ENCODE measurements at places on chromosomes 12 and 14.

GRCh38 chr12:109387425-109388166 lies 39.9 kb downstream of the MYO1H start:
- DNase-seq = peak; percentile 34

- DNase-seq = no peak
These were observed 24.2 kb downstream of the ZNF664 start for GRCh38 chr12:123997033-123997822.

GRCh38 chr14:90607141-90607540 lies 209.1 kb downstream of the TTC7B start:
- DNase-seq = no peak

DNA sequence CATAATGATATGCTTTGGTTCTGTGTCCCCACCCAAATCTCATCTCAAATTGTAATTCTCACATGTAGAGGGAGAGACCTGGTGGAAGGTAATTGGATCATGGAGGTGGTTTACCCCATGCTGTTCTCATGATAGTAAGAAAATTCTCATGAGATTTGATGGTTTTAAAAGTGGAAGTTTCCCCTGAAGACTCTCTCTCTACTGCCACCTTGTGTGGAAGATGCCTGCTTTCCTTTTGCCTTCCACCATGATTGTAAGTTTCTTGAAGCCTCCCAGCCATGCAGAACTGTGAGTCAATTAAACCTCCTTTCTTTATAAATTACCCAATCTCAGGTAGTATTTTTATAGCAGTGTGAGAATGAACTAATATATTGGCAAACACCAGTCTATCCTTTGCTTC lies 260.4 kb upstream of the PPFIA2 start:
- no peak for DNase-seq

- DNase-seq = no peak
These were observed 81.2 kb downstream of the MIPOL1 start for GRCh38 chr14:37278636-37279538.

GRCh38 chr12:1496162-1496900 lies 98.0 kb downstream of the FBXL14 start:
- DNase-seq = peak; percentile 6

DNA sequence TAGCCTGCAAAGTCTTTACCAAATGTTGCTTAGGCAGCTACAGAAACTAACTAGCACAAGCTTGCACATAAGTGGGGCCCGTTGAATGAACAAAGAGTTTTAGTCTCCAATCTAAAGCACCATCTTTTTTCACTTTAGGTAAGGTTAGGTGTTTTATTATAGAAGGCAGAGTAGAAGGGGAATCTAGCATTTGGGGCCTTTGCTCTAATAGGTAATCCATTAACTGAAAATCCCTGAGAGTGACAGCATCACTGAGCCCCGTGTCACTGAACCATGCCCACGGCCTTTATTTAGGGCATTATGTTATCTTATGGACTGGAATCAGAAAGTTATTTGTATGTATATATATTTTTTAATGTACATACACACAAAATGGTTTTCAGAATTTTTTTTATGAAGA lies 25.1 kb downstream of the CPNE8 start:
- DNase-seq = no peak

DNA sequence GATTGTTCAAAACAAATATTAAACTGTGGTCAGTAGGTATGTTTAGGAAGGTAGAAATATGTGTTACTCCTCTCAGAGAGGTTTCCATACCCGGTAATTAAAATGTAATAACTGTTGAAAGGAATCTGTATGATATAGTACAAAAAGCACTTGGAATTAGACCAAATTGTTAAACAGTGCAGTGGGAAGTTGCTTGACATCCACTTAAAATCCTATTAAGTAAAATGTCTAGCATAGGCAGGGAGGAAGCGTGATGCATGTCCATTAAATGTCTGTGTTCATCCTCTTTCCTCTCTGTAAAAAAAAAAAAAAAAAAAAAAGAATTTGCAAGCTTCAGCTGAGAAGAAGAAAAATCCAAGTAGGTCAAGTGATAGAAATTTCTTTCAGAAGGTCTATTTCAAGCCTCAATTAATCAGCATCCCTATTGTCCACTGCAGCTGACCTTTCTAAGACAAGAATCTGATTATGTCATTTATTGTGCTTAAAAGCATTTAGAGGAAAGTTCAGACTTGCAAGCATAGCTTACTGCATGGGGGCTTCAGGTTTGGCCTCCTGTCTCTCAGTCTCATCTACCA lies 265.6 kb upstream of the RGS6 start:
- peak; percentile 86 for DNase-seq

- peak; percentile 94 for DNase-seq
These were observed 51.5 kb downstream of the ST8SIA1 start for GRCh38 chr12:22283006-22283506.

GRCh38 chr12:22115711-22116110 lies 69.7 kb downstream of the CMAS start:
- DNase-seq = no peak

GRCh38 chr14:85852906-85853305 lies 323.0 kb downstream of the FLRT2 start:
- peak; percentile 19 for DNase-seq

DNA sequence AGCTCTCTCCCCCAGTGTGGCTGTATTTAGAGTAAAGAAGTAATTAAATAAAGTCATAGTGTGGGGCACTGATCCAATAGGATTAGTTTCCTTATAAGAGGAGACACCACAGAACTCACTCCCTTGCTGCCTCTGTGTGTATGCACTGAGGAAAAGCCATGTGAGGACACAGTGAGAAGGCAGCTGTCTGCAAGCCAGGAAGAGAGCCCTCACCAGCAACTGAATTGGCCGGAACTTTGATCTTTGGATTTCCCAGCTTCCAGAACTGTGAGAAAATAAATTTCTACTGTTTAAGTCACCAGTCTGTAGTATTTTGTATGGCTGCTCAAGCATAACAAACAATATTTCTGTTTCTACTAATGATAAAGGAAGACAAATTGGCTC lies 368.7 kb upstream of the PRICKLE1 start:
- peak; percentile 12 for DNase-seq

DNA sequence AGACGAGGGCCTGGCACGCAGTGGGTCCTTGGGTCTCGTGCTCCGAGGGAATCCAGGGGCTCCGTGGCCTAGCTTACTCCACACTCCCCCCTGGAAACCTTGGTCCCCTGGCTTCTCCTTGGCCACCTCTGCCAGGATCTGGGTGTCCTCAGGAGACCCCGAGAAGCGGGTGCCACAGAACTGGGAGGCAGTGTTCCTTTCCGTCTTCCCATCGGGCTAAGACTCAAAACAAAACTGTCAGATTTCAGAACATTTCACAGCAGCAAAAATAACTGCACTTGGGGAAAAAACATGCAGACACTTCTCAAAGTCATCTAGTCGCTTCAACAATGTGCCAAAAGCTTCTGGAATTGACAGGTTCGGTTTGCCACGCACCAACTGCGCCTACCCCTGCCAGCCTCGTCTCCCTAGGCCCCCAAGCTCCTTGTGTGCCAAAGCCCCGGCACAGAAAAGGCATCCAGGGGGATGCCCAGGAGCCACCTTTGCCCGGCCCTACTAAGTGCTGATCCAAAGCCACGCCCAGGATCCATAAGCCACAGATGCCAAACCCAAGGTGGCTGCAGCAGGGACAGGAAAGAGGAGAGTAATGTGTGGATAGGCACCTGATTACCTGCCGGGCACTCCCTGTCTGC lies 58.4 kb upstream of the DIO3 start:
- DNase-seq = no peak

DNA sequence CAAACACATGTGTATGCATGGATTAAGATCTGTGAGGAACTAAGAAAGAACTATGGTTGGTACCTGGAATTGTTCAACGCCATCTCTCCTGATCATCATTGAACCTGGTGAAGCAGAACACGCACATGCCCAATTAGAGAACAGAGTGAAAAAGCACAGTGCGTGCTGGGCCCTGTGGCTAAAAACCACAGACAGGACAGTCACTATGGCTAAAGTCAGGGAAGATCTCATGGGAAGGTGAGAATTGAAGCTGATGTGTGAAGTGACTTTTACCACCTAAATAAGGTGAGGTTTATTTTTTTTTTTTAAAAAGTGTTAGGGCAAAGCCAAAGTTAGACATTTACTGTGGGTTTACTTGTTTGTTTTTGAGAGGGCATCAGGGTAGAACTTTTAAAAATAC lies 215.0 kb downstream of the SLC38A4 start:
- no peak for DNase-seq

DNA sequence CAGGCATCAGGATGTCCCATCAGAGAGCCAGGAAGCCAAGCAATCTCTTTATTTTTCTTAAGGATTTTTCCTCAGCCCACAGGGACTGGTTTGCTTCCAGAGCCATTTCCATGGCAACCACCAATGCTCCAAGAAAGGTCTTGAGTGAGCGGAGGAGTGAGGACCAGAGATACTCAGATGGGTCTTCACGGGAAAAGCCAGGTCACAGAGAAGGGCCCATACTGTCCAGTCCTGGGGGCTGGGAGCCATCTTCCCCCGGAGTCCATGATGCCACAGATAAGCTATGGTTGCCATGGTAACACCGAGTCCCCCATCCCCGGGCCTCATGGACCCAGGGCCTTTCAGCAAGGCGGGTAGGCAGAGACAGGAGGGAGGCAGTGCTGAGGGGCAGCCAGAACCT lies 28.6 kb downstream of the CMKLR1 start:
- DNase-seq = peak; percentile 23

GRCh38 chr12:110880651-110881050 lies 33.9 kb downstream of the CCDC63 start:
- no peak for DNase-seq

- DNase-seq = no peak
These were observed 30.7 kb upstream of the DEGS2 start for GRCh38 chr14:100190126-100190525.

DNA sequence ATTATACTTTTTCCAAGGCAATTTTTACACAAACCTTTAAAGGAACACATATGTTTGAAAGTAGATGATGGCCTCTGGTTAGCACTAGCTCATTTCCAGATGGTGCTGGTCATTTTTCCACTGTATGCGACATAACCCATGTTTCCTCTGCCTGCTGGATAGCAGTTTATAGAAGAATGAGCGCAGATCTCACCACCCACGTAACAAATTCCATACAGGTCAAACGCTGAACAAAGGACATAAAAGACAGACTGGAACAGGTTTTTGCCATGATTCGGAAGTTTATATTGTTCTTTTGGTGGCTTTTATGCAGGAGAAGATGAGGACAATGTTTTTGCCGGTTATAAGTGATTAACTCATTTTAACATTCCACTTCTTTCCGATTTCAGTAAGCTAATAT lies 30.7 kb downstream of the PPP1R36 start:
- no peak for DNase-seq

DNA sequence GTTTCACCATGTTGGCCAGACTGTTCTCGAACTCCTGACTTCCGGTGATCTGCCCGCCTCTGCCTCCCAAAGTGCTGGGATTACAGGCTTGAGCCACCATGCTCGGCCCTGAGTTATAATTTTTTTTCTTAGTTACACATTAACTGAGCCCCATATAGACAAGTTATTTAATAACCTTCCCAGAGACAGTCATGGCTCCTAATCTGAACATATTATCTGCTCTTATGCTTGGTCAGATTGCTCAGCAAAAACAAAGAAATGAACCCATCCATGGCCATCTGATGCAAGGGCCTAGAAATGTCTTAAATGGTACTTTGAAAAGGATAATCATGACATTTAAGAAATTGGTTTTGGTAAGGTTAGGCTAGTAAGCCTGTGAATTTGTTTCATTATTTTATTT lies 13.0 kb downstream of the SAMD15 start:
- DNase-seq = no peak

DNA sequence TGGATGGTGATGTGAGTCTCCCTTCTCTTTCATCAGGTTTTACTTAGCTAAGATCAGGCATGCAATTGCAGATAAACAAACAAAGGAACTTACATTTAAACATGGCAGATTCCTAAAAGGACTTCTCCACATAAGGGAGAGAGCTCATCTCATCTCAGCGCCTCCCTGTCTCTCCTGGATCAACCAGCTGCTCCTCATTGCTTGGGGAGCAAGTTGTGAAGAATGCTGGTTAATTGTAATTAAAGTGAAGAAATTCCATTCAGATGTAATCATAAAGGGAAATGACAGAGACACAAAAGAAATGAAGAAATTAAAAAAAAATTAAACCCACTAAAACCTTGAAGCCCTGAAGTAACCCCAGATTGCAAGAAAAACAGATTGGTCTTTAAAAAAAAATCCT lies 104.4 kb upstream of the DIO2 start:
- DNase-seq = peak; percentile 63

DNA sequence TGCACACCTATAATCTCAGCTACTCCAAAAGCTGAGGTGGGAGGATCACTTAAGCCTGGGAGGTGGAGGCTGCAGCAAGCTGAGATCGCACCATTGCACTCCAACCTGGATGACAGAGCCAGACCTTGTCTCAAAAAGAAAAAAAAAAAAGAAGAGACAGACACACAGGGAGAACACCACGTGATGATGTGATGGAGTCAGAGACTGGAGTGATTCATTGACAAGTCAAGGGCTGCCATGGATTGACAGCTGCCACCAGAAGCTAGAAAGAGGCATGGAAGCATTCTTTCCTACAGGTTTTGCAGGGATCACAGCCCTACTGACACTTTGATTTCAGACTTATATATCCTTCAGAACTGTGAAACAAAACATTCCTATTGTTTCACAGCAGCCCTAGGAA lies 3.5 kb upstream of the HCFC2 start:
- no peak for DNase-seq

DNA sequence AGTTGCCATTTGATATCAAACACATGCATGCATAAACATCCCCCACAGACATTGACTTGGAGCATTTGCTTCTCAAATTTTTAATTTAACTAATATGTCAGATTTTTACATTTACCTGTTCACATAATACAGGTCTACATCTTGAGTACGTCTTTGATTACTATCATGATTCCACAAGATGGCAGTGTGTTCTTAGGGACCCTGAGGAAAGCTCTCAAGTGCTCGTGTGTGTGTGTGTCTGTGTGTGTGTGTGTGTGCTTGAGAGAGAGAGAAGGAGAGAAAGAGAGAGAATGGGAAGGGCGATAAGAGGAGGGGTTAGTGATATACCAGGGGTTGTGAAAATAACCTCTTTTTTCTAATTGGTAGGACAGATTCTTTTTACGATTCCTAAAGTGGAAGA lies 167.1 kb upstream of the OR4E1 start:
- no peak for DNase-seq

- no peak for DNase-seq
These were observed 7.0 kb downstream of the ERP27 start for GRCh38 chr12:14931359-14931758.

- no peak for DNase-seq
These were observed 281.1 kb upstream of the RTL1 start for GRCh38 chr14:101184572-101184971.

- DNase-seq = no peak
These were observed 35.3 kb downstream of the FBXW8 start for GRCh38 chr12:116945886-116946550.
